Tibial nerve (tissue), 4 donors: ENCODE measurements at places on chromosomes 3 and 15.

DNA sequence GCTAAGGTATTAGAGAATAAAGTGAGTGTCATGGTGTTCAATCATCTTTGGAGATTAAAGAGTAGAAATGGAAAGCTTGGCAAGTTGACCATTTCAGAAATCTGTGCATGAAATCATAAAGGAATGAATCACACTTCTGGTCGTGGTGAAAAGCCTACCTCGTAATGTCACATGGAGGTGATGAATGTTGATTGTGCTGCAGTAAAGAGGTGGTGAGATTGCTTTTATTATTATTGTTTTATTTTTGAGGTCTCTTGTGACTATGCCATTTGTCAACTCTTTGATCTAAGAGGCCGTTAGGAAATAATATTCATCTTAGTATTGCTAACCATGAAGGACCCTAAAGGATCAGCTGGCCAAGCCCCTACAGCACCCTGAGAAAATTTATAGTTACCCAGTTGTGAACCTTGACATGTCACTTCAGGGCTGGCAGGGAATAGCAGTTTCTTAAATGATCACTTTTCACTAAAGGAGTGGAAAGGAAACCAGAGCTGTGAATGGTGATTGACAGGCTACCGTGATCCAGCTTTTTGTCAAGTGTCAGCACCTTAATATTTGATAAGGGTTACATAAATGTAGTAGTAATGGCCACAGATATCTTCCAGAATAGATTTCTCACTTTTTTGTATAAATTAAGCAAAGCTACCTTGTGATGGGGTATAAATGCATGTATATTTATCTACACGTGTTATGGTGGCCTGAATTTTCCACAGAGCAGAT lies 203.9 kb downstream of the PTPRG start:
- no peaks in the 10 kb centered on the region for H3K36me3 ChIP-seq
- no peaks in the 10 kb centered on the region for H3K4me1 ChIP-seq
- no peaks in the 10 kb centered on the region for H3K27me3 ChIP-seq
- no peak overlapping the region for H3K27ac ChIP-seq
- no peak overlapping the region for H3K4me3 ChIP-seq
- DNase-seq, result no peak

GRCh38 chr15:70111203-70112073 lies 13.7 kb upstream of the TLE3 start:
- DNase-seq, result peak; percentile 83
- peak overlapping the region; percentile 89 for H3K27ac ChIP-seq
- H3K4me1 ChIP-seq, result peaks cover 23% of the 10 kb centered on the region

DNA sequence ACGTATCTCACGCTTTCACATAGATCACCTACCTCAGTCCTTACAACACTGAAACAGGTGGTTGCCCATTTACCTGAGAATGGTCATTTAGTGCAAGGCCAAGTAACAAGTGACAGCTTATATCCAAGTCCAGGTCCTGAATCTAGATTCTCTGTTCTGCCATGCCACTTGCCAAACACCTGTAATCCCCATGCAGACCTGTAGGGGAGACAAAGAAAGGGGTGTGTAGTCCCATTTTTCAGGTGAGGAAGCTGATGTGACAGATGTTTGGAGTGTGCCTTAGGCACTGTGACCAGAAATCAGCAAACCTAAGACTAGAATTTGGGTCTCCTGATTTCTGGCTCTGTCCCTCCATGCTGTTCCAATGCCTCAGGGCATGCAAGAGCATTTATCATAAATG lies 12.7 kb downstream of the ZNF35 start:
- H3K36me3 ChIP-seq, result peaks cover 78% of the 10 kb centered on the region
- H3K4me1 ChIP-seq, result no peaks in the 10 kb centered on the region
- H3K4me3 ChIP-seq, result no peak overlapping the region
- H3K27ac ChIP-seq, result no peak overlapping the region
- DNase-seq, result no peak

DNA sequence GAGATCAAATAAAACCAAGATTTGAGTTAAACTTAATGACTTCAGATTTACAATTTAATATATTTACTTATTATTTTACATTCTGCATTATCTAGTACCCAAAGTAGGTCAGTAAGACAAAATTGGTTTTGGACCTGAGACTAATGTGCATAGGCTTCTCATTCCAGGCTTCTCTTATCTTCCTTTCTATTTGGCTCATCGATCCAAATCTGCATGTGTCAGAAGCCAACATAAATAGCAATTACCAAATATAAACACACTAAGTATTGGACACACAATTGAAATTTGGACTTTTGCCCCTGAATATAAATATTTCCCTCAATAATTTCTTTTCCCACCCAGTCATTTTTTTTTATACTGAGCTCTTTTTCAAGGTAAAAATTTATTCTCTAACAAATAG lies 290.6 kb upstream of the ARHGEF26 start:
- no peaks in the 10 kb centered on the region for H3K27me3 ChIP-seq
- no peaks in the 10 kb centered on the region for H3K4me1 ChIP-seq
- H3K4me3 ChIP-seq, result no peak overlapping the region
- H3K27ac ChIP-seq, result no peak overlapping the region
- no peaks in the 10 kb centered on the region for H3K36me3 ChIP-seq
- DNase-seq, result no peak

DNA sequence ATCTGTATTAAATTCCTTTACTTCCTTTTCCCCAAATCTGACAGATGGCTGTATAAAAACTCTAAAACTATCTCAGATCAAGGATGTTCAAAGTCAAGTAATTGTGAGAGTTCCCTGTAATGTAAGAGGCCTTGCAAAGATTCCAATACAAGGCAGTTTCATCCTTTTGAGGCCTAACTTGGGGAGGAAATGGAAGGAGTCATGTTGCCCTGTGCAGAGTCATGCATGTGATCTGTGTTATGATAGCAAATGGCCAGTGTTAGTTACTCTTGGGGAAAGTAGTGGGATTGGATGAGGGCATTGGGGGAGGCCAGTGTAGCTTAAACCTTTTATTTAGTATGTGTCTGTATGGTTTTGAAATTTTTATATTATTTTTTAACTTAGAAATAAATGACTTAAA lies 23.7 kb upstream of the FBXL22 start:
- peaks cover 4% of the 10 kb centered on the region for H3K36me3 ChIP-seq
- no peak overlapping the region for H3K4me3 ChIP-seq

DNA sequence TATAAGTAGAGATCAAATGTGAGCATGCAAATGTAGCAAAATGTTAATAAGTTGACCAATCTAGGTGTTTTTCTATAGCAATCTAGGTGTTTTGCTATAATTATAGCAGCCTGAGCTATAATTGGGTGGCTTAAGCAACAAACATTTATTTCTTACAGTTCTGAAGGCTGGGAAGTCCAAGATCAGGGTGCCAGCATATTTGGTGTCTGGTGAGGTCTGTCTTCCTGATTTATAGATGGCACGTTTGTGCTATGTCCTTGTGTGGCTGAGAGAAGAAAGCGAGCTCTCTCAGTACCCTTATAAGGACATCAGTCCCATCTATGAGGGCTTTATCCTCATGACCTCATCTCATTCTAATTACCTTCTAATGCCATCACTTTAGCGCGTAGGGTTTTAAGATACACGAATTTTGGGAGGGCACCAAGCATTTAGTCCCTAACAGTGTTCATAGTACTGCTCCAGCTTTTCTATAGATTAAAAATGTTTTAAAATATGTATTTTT lies 171.1 kb downstream of the GHSR start:
- no peaks in the 10 kb centered on the region for H3K27me3 ChIP-seq
- DNase-seq, result no peak
- peaks cover 7% of the 10 kb centered on the region for H3K36me3 ChIP-seq
- H3K27ac ChIP-seq, result no peak overlapping the region

GRCh38 chr3:15271785-15272381 lies 60.5 kb downstream of the SH3BP5 start:
- no peak overlapping the region for H3K4me3 ChIP-seq
- H3K27me3 ChIP-seq, result no peaks in the 10 kb centered on the region
- peaks cover 69% of the 10 kb centered on the region for H3K4me1 ChIP-seq
- H3K36me3 ChIP-seq, result peaks cover 4% of the 10 kb centered on the region

DNA sequence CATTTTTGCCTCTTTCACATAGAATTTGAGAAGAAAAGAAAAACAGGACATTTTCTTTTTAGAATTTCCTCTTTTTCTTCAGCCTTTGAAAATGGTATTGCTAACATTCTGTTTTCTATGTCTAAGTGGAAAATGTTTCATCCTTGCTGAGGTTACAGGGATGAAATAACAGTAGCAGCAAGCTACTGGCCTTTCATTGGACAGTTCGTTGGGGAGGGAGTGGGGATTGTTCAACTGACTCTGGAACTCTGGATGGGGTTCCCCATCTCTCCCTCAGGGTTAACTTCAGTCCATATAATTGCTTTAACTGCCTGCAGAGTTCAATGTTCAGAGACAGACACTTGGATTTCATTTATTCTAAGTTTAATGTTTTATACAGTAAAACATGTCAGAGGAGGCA lies 346.0 kb downstream of the NLGN1 start:
- no peaks in the 10 kb centered on the region for H3K36me3 ChIP-seq
- H3K4me3 ChIP-seq, result no peak overlapping the region
- no peak overlapping the region for H3K27ac ChIP-seq
- no peaks in the 10 kb centered on the region for H3K27me3 ChIP-seq
- no peak for DNase-seq

DNA sequence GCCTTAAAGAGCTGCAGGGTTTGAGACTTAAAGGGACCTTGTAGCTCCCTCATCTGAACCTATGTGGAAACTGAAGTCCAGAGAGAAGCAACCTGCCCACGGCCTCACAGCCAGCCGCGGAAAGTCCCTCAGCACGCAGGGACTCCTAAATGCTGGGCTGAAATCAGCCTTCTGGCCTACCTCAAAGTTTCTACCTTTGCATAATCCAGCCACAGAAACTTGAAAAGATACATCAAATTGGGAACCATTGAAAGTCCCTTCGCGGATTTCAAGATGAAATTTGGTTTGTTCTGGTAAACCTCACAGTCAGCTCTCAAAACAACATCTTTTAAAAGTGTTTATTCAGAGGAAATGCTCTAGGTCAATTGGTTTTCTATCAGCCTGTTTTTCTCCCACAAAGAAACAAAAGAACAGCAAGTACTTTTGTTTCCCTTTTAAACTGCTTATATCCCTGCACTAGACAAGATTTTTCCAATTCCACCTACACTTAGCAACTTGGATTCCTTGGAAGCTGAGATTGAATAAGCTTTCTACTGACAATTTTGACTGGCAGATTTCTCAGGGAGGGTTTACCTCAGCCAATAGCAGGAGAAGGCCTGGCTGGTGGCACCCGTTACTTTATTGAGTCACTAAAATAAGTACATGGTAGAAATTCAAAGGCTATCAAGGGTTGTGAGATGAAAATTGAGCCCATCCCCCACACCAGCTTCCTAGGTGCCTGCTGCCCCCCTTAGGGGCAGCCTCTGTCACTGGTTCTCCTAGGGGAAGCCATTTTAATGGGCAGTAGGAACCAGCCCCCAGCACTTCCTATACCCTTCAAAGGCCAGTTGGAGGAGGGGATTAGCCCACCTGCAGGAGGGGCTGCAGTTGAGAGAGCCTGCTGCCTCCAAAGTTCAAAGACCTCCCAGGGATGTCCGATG lies 171.2 kb downstream of the ADAMTS17 start:
- no peak overlapping the region for H3K27ac ChIP-seq
- no peak overlapping the region for H3K4me3 ChIP-seq
- DNase-seq, result no peak
- no peaks in the 10 kb centered on the region for H3K4me1 ChIP-seq

DNA sequence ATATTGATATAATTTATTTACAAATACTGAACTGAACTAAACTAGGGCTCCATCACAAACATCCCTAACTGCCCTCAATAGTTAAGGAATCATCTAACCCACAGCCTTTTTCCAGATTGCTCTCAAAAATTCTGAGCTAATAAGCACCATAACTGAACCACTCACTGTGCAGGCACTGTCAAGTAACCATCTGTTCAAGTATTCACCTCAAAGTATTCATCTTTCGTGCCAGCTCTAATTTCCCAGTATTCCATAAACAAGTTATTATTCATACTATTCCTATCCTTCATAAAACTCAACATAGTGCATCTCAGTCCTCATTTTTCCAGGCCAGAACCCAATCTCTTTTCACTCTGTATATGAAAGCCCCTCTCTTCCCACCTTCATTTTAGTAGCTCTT lies 41.1 kb downstream of the THBS1 start:
- H3K27ac ChIP-seq, result no peak overlapping the region
- no peaks in the 10 kb centered on the region for H3K36me3 ChIP-seq
- H3K4me1 ChIP-seq, result no peaks in the 10 kb centered on the region

GRCh38 chr3:37096288-37096687 lies 78.1 kb downstream of the LRRFIP2 start:
- peaks cover 25% of the 10 kb centered on the region for H3K36me3 ChIP-seq
- DNase-seq, result no peak
- no peak overlapping the region for H3K27ac ChIP-seq
- no peaks in the 10 kb centered on the region for H3K27me3 ChIP-seq
- no peak overlapping the region for H3K4me3 ChIP-seq
- H3K4me1 ChIP-seq, result no peaks in the 10 kb centered on the region

- no peak overlapping the region for H3K27ac ChIP-seq
- H3K36me3 ChIP-seq, result no peaks in the 10 kb centered on the region
- no peak for DNase-seq
- no peaks in the 10 kb centered on the region for H3K4me1 ChIP-seq
- no peak overlapping the region for H3K4me3 ChIP-seq
Measured at GRCh38 chr15:95371664-95372063, 958.8 kb upstream of the NR2F2 start.

GRCh38 chr3:165169368-165169767 lies 26.8 kb downstream of the SLITRK3 start:
- no peaks in the 10 kb centered on the region for H3K4me1 ChIP-seq
- H3K27me3 ChIP-seq, result no peaks in the 10 kb centered on the region
- no peak overlapping the region for H3K27ac ChIP-seq
- no peak overlapping the region for H3K4me3 ChIP-seq
- no peaks in the 10 kb centered on the region for H3K36me3 ChIP-seq

DNA sequence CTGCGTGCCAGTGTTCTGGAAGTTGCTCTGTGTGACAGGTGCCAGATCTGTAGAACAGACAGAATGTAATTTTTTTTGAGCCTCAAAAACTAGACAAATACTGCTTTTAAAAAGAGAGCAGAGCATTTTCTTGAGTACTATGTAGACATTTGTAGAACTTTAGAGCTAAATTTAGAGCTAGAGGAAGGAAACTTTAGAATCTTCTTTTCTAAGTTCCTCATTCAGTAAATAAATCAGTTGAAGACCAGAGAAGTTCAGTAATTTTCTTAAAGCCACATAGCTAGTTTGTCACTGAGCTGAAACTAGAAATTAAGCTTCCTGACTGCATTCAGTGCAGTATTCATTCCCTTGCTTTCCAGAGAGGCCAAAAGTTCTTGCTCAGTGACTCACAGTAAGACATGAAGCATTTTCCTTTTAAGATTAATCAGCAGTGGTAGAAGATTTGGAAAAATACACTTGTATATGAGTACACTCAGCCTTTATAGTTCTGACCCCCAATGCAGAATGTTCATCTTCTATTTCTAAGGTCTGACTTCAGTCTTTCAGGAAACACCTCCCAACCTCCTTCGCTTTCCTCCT lies 83.6 kb upstream of the TSEN2 start:
- DNase-seq, result no peak
- no peaks in the 10 kb centered on the region for H3K27me3 ChIP-seq
- no peaks in the 10 kb centered on the region for H3K4me1 ChIP-seq
- no peak overlapping the region for H3K27ac ChIP-seq
- no peaks in the 10 kb centered on the region for H3K36me3 ChIP-seq
- no peak overlapping the region for H3K4me3 ChIP-seq
